ENCODE measurements at places on chromosomes 12 and 14.
A peak's percentile ranks its signal among the peaks of the same experiment; 100 is the strongest.

DNA sequence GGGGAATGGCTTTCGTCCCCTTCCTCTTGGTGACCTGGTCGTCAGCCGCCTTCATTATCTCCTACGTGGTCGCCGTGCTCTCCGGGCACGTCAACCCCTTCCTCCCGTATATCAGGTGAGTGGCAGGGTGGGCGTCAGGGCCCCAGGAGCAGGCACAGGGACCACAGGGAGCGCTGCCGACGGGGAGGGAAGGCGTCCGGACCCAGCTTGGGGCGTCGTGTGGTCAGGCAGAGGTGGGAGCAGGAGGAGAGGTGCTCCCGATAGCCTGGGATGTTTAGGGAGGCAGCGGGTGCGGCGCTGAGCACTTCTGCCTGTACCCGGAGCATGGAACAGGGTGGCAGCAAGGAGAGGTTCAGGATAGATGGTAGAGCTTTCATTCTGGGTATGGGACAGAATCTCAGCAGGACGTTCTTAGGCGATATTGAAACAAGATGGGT is 444 bp downstream of the DRAM1 start:
- peak; percentile 1 for DNase-seq

- DNase-seq = no peak
These were observed 27.2 kb upstream of the RESF1 start for GRCh38 chr12:31931796-31932715.

GRCh38 chr12:71439613-71440344 is at the start of gene LGR5:
LGR5 (plus strand) TSS chr12:71439798; CDS start chr12:71440081, 283 bp downstream.
- DNase-seq = peak; percentile 66

GRCh38 chr14:64708148-64709004 is 4.2 kb downstream of the PLEKHG3 start:
- DNase-seq = no peak

DNA sequence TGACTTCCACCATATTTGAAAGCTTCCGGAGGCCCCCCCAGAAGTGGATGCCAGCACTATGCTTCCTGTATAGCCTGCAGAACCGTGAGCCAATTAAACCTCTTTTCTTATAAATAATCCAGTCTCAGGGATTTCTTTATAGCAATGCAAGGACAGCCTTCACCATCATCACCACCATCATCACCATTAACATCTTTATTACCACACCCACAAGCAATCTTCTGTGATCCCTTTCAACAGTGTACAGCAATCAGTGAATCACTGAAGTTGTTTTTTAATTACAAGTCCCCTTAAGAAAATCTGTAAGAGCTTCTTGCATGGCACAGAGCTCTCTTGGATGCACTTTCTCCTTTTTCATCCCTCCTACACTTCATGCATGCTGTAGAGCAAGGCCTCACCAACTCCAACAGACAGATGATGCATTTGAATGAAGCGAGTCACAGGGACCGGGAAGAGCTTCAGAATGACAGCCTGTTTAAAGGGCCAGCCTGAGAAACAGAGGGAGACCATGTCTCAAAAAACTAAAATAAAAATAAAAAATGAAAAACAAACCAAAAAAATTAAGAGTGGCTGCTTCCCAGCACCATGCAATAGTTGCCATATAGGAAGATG is 83.6 kb upstream of the VASH1 start:
- DNase-seq = no peak

- DNase-seq = no peak
These were observed 592 bp upstream of the USP15 start for GRCh38 chr12:62259631-62259992.

DNA sequence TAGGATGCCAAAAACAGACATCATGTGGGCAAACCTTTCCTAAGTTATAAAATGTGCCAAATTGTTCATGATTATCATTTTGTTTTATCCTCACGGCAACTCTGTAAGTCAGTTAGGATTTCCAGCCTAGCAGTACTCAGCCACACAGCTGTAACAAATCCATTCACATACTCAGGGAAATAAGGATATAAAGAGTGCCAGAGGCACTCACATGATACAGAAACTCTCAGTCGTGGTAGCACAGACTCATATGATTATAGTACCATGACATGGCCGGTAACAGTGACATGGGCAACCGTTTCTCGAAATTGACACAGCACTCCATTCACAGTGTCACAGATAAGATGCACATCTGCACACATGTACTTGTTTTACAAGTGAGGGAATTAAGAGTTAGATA is 344.2 kb downstream of the LRIG3 start:
- DNase-seq = no peak

DNA sequence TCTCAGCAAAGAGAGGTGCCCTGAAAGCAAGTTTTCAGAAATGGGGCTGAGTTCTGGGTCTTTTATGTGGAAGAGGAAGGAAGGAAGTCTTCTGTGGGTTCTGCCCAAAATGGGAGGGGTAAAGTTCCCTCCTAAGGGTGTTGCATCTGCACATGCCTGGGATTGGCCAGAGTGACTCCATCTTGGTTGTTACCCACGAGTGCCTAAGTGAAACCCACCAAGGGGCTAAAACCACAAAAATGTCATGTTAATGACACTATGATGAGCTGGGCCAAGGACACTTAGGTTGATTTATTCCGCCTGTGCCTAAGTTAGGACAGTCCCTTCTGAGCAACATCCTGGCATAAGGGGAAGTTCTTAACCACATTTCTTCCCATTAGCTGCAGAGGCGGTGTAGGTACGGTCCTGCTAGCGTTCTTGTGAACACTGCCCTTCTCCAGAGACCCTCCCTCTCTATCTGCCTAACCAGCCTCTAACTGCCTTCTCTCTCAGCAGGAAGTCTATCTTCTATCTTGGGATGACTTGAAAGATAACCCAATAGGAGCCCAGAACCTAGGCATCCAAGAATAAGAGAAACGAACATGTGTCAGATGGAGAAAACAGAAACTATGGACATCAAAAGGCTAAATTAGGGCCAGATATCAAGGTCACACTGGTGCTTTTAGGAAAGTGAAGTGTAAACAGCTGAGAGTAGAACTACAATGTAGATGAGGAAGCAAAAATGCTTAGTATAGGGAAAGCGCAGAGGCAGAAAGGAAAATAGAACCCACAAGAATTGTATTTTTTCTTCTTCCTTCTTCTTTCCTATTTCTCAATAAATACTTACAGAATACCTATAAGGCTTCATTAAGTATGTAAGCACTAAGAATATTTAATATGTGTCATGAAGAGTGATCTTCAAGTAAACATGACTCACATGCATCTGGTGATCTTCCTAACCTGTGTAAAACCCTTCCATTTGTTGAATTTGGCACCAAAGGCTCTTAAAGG is 104.2 kb upstream of the AMN1 start:
- no peak for DNase-seq

GRCh38 chr12:122672515-122672914 is 30.6 kb downstream of the HCAR2 start:
- DNase-seq = no peak

DNA sequence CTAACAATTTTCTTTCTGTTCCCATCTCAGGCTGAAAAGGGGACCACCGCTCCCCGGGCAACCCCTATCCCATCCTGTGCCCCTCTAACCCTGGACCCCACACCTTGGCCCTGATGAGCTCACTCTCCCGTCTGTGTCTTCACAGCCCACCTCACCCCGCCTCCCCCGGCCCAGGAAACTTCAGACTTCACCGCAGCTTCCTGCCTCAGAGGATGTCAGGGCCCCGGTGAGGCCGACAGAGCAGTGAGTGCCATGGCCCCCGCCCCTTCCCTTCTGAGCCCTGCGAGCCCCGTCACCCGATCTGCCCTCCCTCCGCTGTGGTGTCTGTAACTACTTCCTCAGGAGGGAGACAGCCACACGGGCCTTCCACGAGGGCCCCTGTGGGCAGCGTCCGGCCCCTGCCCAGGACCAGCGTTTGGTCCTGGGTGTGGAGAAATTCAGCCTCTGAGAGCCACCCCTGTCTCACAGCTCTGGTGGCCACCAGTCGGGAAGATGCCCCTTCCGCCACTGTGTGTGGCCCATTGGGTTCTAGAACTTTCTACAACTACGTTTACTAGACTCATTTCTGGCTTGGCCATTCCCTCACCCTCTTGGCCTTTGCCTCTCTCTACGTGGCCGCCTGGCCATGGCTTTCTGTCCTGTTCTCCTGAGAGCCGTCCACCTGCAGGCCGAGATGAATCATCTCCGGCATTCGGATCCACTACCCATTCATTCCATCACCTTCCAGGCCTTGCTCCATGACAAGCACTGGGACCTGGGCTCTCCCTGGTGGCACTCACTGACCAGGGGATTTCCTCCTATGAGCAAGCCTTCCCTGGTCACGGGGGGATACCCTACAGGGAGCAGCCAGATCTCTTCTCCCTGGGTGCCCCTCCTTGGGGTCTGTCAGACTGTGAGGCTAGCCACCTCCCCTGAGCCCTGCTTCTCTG is 3.4 kb downstream of the RHOF start:
- DNase-seq = no peak

DNA sequence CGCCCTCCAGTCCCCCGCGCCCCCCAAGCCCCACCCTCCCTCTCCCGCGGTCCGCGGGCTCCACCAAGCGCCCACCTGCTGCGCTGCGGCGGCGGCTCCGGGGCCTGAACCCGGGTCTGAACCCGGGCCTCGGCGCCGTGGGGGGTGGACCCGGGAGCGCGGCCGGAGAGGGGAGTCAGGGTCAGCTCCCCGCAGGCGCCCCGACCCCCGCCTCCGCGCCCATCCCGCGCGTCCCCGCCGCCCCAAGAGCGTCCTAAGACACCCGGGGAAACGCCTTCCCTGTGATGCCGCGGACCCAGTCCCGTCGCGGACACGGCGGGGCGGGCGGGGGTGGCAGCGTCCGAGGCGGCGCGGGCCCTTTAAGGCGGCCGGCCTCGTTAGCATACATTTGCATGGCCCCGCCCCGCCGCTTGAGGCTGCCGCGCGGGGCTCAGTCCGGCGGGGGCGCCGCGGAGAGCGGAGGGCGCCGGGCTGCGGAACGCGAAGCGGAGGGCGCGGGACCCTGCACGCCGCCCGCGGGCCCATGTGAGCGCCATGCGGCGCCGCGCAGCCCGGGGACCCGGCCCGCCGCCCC is at the start of gene MMP17:
MMP17 (plus strand) TSS at position 433 of the 574 bp plus-strand sequence; CDS start at position 535, 102 bp downstream.
- DNase-seq = peak; percentile 60

- peak; percentile 33 for DNase-seq
These were observed 630 bp downstream of the NELL2 start for GRCh38 chr12:44875417-44875953.

GRCh38 chr12:57166971-57167371 is 19.6 kb upstream of the LRP1-AS start:
- DNase-seq = no peak

GRCh38 chr12:22447223-22447622 is 97.1 kb downstream of the C2CD5 start:
- no peak for DNase-seq

DNA sequence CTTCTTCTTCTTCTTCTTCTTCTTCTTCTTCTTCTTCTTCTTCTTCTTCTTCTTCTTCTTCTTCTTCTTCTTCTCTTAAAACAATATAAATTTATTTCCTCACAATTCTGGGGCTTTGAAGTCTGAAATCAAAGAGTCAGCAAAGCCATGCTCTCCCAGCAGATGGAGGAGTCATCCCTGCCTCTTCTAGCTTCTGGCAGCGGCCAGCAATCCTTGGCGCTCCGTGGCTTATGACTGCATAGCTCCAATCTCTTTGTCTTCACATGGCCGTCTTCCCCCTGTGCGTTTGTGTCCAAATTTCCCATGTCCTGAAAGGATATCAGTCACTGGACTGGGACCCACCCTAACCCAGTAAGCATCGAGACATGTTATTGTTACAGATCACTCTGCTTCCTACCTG is 22.9 kb downstream of the KCNA1 start:
- no peak for DNase-seq

- DNase-seq = peak; percentile 31
These were observed 64.1 kb upstream of the PPP4R3A start for GRCh38 chr14:91573894-91574837.

- DNase-seq = no peak
These were observed 295.6 kb downstream of the DPF3 start for GRCh38 chr14:72598306-72598705.

DNA sequence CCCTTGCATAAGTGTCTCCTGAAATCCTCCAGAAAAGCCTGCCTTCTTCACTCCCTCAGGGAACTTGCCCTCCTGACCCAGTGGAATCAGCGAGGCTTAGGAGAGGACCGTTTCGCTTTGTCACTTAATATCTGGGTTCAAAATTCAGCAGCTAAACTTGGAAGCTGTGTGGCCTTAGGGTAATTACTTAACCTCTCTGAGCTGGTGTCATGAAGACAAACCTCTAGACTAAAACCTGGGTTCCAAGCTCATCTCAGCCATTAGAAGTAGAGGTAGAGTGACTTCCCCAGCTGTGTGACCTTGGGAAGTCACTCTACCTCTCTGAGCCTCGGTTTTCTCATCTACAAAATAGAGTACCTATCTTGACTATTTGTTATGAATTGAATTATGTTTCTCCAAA is 18.3 kb upstream of the RBM19 start:
- DNase-seq = no peak
